ENCODE measurements at places on chromosomes 7 and 10. TPM values are rescaled to one million over a fixed set of nuclear protein-coding genes. Genes with fewer than 3 reads are reported as not detected.

The FOXP2 gene
- total RNA-seq: not detected

The ARL3 gene
- 0.75 TPM for total RNA-seq

The ACSL5 gene
- total RNA-seq: 9.0 TPM

The ABCC2 gene
- total RNA-seq: 2.8 TPM

The MKX gene
- total RNA-seq: not detected

The PNLIP gene
- total RNA-seq: not detected

The OGDHL gene
- 0.50 TPM for total RNA-seq

The LIPF gene
- not detected for total RNA-seq

The GCK gene
- 1.1 TPM for total RNA-seq

The KEL gene
- not detected for total RNA-seq

The SPDYE6 gene
- not detected for total RNA-seq

The BLNK gene
- 0.19 TPM for total RNA-seq

The ENTPD1 gene
- 0.69 TPM for total RNA-seq

The HTR5A gene
- not detected for total RNA-seq

The NXPH1 gene
- not detected for total RNA-seq

The OGA gene
- total RNA-seq: 394 TPM

The SPDYE11 gene
- total RNA-seq: not detected

The GPNMB gene
- total RNA-seq: not detected

The RAPGEF5 gene
- total RNA-seq: 0.72 TPM

The PLEKHS1 gene
- not detected for total RNA-seq

The FAM25C gene
- total RNA-seq: not detected

The GNGT1 gene
- total RNA-seq: not detected

The IFIT2 gene
- total RNA-seq: 18.4 TPM

The ZC3HAV1L gene
- 0.16 TPM for total RNA-seq

The GPR85 gene
- not detected for total RNA-seq
